ENCODE measurements at places on chromosomes 2 and 18.
A peak's percentile ranks its signal among the peaks of the same experiment; 100 is the strongest.

- peak; percentile 10 for DNase-seq
Observed at GRCh38 chr18:11741505-11742145, 52.6 kb downstream of the GNAL start.

- no peak for DNase-seq
Observed at GRCh38 chr18:43904209-43904837, 627.0 kb upstream of the SYT4 start.

GRCh38 chr2:2673406-2673805 is 342.3 kb upstream of the MYT1L start:
- DNase-seq: no peak

DNA sequence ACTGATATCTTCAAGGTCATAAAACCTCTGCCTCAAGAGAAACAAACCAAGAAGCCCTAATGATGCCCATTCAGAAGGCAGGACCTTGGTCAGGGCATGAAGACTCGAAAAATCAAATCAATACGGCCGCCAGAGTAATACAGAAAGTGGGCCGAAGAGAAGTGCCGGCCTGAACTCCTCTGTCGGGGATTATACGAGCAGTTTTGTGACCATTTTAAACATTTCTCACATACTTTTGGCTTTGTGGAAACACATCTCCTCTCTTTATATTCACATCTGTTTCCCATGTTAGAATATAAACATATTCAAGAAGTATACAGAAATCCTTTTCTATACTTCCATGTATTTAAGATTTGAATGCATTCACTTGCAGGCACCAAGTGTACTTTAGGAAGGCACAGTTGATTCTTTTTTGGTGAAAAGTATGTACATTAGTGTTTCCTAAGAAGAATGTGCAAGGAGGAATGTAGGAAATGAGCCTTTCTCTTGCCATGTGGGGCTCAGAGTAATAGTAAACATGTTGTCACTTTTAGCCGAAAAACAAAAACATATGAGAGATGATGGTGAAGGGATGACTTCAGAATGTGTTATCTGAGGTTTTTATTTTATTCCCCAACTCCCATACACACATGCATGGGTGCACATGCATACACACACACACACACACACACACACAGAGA is 707.9 kb upstream of the ID2 start:
- no peak for DNase-seq

DNA sequence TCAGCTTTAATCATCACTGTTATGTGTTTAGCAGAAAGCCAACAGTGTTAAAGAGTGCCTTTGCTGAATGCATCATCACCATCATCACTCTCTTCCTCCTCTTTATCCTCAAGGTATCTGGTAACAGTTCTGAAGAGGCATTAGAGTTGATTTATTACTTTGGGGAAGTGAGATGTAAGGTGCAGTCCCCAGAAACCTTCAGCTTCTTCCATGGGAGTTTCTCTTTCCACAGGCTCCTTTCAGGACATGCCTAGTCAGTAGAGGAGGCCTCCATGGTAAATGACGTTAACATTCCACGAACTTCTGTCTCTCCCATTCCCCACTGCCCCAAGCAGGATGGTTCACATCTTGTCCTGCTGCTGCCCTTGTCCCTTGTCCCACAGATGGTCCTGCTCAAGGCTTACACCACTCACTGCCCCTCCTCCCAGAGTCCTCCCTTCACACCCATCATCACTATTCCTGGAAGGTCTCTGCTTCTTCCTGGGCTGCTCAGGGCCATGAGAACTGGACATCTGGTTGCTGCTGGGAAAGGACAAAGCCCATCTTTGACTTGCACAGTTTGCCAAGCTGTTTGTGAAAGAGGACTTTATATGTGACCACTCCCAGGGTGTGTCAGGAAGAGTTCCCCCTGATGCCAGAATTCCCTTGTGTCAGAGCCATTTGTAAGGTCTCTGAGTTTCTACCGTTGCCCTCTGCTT is 5.3 kb upstream of the REG1A start:
- DNase-seq: no peak

GRCh38 chr2:222572264-222572721 is 83.6 kb downstream of the FARSB start:
- DNase-seq: no peak

DNA sequence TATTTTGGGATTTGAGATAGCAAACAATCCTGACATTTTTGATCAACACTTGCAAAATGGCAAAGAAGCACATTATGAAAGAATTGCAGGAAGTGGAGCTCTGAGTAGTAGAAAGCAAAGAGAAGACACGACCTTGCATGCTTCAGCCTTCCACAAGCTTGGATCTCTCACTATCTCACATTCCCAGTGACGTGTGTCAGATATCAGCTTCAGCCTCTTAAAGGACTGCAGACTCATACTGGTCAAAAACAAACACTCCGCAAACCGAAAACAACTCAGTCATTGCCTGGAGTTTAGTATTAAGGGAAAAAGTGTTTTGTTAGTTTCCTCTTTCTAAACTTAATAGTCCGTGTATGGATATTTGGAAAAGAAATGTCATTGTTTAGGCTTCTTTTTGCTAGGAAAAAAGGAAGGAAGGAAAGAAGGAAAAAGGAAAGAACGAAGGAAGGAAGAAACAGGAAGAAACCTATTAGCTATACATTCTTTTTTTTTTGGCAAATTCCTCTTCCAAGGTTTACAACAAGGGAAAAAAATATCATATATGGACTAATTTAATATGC is 32.6 kb upstream of the SLC40A1 start:
- peak; percentile 91 for DNase-seq

GRCh38 chr2:38160516-38160915 is 84.6 kb upstream of the CYP1B1 start:
- DNase-seq: no peak

GRCh38 chr2:160842286-160842685 is 317.9 kb upstream of the TANK start:
- no peak for DNase-seq

- no peak for DNase-seq
Observed at GRCh38 chr2:218360453-218360852, 3.8 kb downstream of the CATIP start.

DNA sequence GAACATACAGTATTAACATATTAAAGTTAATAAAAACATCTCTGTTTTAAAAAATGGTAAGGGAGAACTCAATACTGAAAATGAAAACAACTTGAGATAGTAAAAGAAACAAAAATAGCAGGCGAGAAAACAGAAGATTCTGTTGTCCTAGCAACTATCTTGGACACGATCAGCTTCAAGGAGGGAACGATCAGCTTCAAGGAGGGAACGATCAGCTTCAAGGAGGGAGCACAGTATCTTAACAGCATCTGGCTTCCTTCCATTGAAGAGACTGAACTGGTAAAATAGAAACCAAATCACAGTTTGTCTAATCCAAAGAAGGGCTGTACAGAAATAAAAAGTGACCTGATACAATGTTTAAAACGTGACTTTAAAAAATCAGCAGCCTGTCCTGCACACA is 51.8 kb downstream of the NDUFA10 start:
- no peak for DNase-seq

DNA sequence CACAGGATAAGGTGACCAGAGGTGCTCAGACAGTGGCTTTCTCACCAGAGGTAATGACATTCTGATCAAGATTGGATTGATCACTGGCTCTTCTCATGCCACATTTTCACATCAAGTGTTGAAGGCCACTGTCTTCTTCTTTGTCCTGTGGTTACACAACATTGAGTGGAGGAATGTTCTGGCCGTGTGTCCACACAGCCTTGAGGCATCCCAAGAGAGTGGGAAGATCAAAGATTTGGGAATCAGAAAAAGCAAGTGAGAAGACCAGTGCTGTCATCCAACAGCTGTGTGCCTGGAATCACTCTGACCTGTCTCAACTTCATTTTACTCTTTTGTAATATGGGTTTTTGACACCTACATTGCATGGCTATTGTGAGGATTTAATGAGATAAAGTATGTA is 67.4 kb downstream of the IL1R2 start:
- no peak for DNase-seq

- no peak for DNase-seq
Observed at GRCh38 chr2:135198481-135198880, 146.4 kb downstream of the RAB3GAP1 start.

DNA sequence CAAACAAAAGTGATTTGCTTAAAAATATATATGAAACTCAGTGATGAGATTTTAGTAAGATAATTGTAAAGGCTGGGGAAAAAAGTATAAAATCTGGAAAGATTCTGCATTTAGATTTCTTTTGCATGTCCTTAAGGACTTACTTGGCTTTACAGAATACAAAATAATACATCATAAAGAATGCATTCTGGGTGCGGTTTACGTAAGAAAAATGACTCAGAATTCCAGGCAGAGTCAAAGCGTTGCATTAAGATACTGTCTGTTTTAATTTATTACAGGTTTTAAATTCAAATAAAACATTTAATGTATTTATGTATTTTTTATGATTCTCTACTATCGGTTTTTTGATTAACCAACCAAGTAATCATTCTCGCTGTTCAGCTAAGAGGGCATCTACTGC is 178.0 kb downstream of the SH3BP4 start:
- no peak for DNase-seq

GRCh38 chr2:105912081-105912480 is 167.4 kb downstream of the NCK2 start:
- DNase-seq: peak; percentile 11

- DNase-seq: no peak
Observed at GRCh38 chr2:86623043-86623493, 597 bp downstream of the RNF103 start.

DNA sequence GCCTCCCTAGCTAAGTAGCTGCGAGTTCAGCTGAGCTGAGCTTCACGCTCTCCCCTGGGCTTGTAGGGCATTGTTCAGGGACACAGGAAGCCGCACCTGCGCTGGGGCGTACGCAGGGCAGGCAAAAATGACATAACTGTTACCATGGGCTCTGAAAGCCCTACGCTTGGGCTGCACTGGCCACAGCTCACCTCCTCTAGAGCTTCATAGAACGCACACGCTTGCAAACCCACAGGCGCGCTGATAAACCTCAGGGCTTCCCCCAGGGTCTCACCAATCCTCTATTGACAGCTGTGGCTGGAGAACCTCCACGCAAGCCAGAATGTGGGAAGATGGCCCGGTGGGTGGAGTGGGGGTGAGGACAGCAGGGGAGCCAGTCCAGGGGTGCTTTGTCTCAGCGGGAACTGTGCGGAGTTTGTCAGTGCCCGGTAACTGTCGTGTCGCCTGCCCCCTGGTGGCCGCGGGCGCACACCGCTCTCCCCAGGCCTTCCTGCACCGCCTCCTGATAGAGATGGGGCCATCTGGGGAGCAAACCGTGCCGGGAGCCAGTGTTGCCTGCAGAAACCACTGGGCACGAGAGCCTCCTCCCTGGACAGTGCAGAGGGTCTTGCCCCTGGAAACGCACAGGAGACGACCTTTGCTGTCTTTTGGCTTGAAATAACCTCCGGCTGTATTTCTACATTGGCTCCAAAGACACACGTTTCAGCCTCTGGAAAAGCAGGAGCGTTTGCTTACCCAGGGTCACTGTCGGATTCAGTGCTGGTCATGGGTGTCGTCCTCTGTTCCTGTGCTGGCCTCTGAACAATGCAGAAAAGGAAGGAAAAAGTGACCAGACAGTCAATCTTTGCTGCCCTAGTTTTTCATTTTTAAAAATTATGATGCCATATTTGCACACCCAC is 17.0 kb upstream of the CIDEA start:
- DNase-seq: peak; percentile 55

DNA sequence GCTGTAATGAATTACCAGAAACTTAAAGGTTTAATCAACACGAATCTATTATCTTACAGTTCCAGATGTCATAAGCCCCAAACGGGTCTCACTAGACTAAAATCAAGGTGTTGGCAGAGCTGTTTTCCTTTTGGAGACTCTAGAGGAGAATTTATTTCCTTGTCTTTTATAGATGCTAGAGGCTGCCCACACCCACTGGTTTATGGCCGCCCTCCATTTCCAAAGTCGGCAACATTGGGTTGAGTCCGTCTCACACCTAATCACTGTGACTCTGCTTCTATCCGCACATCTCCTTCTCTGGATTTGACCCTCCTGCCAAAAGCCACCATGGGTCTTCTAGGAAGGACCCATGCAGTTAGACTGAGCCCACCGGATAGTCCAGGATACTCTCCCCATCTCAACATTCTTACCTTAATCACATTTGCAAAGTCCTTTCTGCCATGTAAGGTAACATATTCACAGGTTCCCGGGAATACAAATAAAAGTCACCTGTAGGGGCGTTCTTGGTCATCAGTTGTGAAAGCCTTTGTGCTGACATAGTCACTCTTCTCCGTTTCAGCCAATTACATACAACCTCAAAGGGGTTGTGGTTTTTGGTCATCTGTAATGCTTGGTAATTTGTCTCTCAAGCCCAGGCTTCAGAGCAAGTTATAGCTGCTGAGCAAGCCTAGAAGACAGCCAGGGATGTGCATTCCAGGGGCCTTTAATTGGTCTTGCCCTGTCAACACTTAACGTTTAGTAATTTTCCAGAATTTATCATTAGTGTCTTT is 179.4 kb downstream of the ANTXR1 start:
- no peak for DNase-seq

GRCh38 chr2:241514553-241514952 is 6.2 kb upstream of the STK25 start:
- peak; percentile 24 for DNase-seq

DNA sequence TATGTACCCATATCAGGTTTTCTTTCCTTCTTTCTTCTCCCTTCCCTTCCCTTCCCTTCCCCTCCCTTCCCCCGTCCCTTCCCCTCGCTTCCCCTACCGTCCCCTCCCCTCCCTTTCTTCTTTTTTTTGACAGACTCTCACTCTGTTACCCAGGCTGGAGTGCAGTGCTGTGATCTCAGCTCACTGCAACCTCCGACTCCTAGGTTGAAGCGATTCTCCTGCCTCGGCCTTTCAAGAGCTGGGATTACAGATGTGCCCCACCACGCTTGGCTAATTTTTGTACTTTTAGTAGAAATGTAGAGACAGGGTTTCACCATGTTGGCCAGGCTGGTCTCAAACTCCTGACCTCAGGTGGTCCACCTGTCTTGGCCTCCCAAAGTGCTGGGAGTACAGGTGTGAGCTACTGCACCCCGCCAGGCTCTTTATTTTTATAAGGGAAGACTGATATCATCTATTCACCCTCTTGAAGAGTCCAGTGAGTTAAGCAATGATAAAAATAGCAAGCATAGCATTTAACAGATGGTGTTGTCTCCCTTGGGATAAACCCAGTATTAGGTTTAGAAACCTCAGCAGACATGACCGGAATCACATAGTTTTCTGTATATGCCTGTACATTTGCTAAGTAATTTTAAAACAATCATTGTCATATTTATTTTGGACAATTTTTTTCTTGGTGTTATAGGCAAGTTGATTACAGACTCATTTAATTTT is 888.4 kb downstream of the TRIB2 start:
- DNase-seq: no peak

DNA sequence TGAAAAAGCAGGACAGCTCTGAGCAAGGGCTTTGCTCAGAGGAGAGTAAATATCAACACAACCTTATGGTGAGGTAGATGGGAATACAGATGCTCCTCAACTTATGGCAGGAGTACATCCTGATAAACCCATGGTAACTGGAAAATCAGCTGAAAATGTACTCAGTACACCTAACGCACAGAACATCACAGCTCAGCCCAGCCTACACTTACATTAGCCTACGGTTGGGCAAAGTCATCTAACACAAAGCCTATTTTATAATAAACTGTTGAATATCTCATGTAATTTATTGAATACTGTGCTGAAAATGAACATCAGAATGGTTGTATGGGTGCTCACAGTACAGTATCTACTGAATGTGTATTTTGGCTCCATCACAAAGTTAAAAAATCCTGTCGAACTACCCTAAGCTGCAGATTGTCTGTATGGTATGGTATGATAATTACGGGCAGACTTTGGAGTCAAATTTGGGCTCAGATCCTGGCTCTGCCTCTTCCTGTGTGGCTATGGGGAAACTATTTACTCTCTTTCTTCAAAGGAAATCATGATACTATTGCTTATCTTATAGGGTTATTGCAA is 120.3 kb upstream of the LYPD1 start:
- DNase-seq: no peak

All from EL (cell line).